CD4-positive, alpha-beta T cell treated with Interleukin-4 for 4 hours (primary cell): ENCODE measurements at places on chromosomes 3 and 15.

GRCh38 chr3:66463730-66464511 lies 36.9 kb downstream of the LRIG1 start:
- DNase-seq = no peak

GRCh38 chr3:194637541-194638400 lies 4.6 kb upstream of the TMEM44 start:
- DNase-seq = no peak

DNA sequence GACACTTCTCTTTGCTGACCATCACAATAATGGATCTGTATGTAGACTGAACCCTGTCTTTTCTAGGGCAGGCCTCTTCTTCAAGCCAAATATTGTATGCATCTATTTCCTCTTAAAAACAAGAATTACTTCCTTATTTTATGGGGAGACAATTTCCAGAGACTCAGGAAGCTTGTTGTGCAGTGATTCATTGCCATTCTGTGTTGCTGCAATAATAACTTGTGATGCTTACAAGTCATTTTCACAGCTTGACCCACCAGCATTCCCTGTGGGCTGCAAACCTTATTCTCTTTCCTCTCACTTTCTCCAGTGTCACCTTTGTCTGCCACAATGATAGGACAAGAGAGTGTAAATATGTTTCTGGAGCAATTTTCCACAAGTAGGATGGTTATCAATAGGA lies 276.7 kb upstream of the SGO1 start:
- DNase-seq = no peak

GRCh38 chr15:39738998-39739397 lies 43.6 kb downstream of the FSIP1 start:
- no peak for DNase-seq

GRCh38 chr3:155960060-155960459 lies 89.6 kb downstream of the GMPS start:
- DNase-seq = no peak

DNA sequence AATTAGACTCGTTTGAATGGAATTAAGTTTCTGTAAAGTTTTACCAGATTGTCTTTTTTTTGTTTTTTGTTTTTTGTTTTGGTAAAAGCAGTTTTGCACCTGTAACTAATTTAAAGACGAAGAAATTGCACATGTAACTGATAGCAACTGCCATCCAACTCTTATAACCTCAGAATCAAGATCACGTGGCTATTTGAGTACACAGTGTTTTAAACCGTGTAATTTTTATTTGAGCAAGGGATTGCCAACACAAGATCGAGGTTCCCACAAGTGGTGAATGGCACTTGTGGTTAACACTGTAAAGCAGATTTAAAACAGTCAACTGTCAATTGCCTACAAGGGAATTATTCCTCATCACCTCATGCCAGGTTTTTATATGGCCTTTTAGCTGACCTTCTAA lies 67.3 kb downstream of the PPARG start:
- no peak for DNase-seq

- peak; percentile 56 for DNase-seq
These were observed 21.4 kb upstream of the NR2C2 start for GRCh38 chr3:14925729-14926591.

- DNase-seq = no peak
These were observed 169.3 kb downstream of the ADAMTS9 start for GRCh38 chr3:64518496-64518895.

DNA sequence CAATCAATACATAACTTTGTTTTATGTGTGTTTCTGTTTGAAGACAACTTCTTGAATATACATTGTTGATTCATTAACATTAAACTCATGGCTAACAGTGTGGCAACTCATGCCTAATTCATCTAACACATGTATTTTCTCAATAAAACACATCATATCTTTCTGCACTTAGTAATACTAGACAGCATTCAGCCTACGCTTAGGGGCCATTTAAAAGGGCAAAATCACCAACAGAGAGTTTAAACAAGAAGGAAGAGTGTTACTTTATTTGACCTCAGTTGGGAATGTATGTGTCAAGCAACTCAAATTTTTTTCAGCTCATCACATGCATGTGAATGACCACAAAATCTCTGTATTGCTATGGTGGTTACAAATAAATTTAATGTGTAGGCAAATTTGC lies 128.8 kb upstream of the AADACL2 start:
- DNase-seq = no peak

- DNase-seq = peak; percentile 66
These were observed 92.1 kb upstream of the ICE2 start for GRCh38 chr15:60571008-60571420.

GRCh38 chr3:12462159-12462947 lies 21.9 kb upstream of the TSEN2 start:
- DNase-seq = no peak

- DNase-seq = no peak
These were observed 54.5 kb downstream of the CPN2 start for GRCh38 chr3:194296454-194297263.

DNA sequence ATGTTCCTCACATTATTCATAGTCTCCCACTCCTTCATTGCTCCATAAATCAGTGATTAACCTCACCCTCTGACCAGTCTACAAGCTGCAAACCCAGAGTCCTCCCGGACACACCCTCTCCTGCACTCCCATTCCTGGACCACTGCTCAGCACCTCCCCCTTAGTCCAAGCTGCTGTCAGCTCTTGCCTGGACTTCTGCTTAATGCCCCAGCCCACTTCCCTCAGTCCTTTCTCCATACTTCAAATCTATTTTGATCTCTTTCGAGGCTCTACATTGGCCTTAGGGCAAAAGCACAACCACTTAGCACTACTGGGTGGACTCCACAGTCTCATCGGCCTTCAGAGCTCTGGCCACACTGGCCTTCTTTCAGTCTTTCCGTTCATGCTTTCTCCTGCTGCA lies 79.4 kb upstream of the FAM98B start:
- no peak for DNase-seq

GRCh38 chr15:63953524-63953923 lies 92.8 kb downstream of the DAPK2 start:
- no peak for DNase-seq

- no peak for DNase-seq
These were observed 13.1 kb upstream of the SETD5 start for GRCh38 chr3:9384141-9384828.

GRCh38 chr15:48177766-48178647 lies at the start of gene MYEF2:
Gene MYEF2 (minus strand): TSS chr15:48178295. CDS start chr15:48178237, 58 bp downstream.
- peak; percentile 63 for DNase-seq

- DNase-seq = no peak
These were observed 87.9 kb downstream of the LPP start for GRCh38 chr3:188241883-188242282.

- no peak for DNase-seq
These were observed 271.6 kb downstream of the CHL1 start for GRCh38 chr3:468172-468571.

DNA sequence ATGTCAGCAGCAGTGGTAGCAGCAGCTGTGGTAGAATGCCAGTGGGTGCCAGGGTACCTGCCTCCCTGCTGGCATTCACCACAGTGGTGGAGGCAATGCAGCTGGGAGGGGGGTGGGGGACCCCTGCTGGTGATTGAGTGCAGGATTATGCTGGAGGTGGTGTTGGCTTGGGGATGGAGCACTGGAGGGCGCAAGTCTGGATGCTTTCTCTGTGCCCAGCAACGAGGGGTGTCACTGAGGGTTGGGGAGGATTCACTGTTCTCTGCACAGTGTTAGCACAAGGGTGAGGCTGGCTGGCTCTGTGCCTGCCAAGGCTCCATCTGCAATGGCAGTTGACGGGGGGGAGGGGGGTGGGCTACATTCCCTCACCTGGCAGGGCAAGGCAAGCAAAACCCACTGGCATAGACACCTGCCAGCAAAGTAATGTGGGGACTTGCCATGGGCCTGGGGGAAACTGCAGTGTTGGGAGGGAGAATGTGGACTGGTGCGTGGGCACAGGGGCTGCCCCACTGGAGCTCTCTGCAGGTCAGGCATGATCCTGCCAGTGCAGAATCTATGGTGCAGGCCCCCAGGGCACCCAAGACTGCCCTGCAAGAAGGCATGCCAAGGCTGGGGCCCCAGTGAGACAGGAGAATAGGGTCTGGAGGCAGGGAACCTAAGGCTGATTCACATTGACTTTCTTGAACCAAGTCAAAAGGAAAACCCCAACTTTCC lies 64.3 kb downstream of the MINDY4B start:
- no peak for DNase-seq

DNA sequence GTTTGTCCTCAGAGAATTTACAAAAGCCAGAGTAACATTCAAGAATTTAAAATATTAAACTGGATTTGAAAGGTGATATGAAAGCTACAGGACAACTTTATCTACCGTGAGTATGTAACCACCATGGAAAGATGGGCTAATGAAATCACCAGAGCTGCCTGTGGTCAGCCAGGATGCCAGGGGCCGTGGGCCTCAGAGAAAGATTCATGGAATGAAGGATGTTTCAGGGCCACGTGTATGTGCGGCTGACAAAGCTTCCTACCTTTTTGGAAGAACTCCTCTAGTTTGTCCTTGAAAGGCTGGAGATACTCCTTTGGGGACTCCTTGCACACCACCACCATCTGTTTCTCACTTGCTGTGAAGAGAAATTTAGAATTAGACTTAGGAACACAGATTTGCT lies 138.9 kb downstream of the GREM1 start:
- DNase-seq = no peak

GRCh38 chr3:33749546-33750210 lies 31.6 kb upstream of the CLASP2 start:
- DNase-seq = no peak

DNA sequence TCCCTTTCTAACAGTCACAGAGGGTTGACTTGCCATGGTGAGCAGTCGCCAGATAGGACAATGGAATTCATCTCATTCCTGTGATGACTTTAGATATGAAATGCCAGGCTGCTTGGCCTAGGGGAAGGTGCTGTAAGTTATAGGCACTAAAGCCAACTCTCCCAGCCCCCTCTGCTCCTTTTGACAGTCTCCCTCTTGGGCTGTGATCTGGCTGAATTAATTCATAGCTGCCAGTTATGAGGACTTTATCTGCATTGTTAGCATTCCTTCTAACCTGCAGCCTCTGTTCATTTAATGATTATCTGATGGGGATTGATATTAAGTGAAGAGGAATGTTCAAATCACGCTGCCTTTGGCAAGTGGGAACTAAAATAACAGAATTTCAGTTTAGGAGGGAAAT lies 427.1 kb upstream of the RASGRP1 start:
- DNase-seq = no peak

DNA sequence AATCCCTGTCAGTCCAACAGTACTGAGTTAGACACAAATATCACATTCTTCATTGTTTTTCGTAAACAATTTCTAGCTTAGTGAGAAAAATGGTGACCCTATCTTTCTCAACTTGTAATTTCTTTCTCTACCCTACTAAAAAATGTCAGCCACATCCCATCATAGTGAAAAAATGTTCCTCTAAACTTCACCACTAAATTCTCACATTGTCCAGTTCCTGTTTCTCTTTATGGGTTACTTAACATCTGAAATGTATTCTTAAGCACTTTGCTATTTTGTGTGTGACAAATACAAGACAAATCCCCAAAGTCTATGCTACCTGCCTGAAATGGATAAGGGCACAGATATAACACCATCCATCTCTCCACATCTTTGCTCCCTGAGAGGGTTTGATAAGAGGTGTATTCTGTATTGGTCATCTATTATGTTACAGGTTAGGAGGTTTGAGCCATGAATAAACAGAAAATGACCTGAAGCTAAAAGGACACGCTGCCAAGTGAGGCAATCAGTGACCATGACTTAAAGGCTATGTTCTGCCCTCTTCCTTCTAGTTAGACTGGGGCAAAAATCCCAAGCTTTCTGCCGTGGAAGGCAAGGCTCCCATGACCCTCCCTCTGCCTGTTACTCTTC lies 118.2 kb downstream of the GADL1 start:
- DNase-seq = no peak
